CD4-positive, alpha-beta T cell treated with Interleukin-6 at 100 ng/mL for 8 hours (primary cell): ENCODE measurements at places on chromosomes 4 and X.

GRCh38 chr4:84167564-84167963 lies 331.5 kb downstream of the NKX6-1 start:
- DNase-seq = no peak

GRCh38 chr4:60744767-60745166 lies 455.4 kb upstream of the ADGRL3 start:
- no peak for DNase-seq

GRCh38 chrX:545452-545885 lies 85.1 kb upstream of the SHOX start:
- DNase-seq = no peak

- no peak for DNase-seq
Measured at GRCh38 chrX:127129510-127129909, 310.0 kb downstream of the PRR32 start.

GRCh38 chr4:189494407-189494806 lies 446.3 kb upstream of the FRG1 start:
- DNase-seq = no peak

DNA sequence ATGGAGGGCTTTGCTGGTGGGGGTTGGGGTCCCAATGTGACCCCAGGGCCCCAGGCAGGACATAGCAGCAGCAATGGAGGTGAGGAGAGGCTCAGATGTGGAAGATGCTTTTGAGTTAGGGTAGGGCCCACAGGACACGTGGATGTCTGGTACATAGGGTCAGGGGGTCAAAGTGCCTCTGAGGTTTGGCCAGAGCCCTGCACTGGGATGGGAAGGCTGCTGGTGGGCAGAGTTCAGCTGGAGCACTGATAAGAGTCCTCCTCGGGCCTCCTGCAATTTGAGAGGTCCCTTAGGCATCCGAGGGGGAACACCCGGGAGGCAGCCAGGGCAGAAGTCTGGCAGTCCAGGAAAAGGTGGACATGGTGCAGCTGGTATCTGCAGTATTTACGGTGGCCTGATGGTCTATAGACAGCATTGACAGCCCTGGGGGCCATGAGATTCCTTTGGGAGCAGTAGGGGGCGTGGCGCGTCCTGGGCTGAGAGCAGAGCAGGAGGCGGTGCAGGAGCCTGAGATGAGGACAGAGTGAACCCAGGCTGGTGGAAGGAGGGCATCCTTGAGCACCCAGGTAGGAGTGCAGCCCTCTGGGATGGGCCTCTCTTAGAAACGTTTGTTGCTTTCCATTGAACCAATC lies 22.6 kb downstream of the CCNQ start:
- DNase-seq = no peak
